AG04449 (cell line): ENCODE measurements at places on chromosomes 11 and 22.

GRCh38 chr22:28958611-28959010 is 75.2 kb downstream of the ZNRF3 start:
- no peak for DNase-seq

DNA sequence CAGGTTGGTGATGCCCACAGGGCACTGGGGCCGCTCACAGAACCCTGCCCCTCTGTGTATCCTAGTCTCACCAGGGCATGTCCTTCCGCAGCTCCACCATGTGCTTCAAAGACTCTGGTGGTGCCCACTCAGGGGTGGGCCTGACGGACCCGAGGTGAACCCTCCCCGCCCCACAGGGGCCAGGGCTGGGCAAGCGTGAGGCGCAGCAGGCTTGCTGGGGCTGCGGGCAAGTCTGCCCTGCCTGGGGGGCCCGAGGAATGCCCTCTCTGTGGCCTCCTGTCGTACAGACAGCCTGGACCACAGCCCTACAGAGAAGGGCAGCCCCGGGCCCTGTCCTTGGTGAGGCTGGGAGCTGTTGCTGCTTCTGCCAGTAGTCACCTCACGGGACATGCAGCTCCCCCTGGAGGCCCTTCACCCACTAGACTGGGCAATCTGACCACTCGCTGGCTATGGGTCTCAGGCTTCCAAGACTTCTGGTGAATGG is 40.2 kb downstream of the TBX1 start:
- DNase-seq: no peak

GRCh38 chr11:27904358-27905055 is 203.4 kb downstream of the KIF18A start:
- DNase-seq: no peak

DNA sequence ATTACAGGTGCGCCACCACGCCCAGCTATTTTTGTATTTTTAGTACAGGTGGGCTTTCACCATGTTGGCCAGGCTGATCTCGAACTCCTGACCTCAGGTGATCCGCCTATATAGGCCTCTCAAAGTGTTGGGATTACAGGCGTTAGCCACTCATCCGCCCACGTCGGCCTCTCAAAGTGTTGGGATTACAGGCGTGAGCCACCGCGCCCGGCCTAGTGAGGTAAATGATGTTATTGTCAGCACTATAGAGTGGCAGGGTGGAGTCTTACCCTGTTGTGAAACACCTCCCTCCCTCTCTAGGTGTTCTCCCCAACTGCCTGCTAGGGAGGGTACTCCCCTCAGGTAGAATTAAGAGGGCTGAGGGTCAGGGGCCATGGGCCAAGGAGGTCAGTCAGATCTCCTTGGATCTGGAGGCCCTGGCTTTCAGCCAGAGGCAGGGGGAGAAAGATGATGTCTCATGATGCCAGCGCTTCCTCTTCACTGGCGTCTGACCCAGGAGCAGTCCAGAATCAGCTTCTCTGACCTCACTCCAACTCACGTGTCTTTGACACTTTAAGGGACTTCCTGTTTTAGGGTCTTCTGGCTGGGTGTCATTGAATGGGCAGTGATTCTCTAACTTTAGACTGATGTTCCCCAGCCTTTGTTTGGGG is 2.0 kb downstream of the GGA1 start:
- DNase-seq: no peak

DNA sequence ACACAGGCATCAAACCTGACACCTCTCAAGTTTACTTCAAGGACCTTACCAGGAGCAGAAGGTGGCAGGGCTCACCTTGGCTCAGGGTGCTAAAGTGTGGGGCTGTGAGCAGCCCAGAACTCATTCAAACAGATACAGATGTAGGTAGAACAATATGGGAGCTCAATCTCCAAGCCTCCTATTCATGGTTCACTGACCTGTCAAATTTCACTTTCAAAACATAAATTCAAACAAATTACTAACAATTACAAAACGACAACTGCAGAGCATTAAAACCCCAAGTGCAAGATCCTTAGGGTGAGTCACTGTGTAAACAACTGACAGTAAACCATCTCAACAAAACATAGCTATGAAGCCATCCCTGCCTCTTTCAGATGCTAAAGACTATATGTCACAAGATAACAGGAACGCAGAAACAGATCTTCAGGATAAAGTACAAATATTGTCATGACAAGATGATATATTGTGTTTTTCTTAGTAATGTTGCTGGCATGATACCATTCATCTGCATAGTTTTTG is 303.5 kb upstream of the ANO3 start:
- DNase-seq: peak; percentile 9

DNA sequence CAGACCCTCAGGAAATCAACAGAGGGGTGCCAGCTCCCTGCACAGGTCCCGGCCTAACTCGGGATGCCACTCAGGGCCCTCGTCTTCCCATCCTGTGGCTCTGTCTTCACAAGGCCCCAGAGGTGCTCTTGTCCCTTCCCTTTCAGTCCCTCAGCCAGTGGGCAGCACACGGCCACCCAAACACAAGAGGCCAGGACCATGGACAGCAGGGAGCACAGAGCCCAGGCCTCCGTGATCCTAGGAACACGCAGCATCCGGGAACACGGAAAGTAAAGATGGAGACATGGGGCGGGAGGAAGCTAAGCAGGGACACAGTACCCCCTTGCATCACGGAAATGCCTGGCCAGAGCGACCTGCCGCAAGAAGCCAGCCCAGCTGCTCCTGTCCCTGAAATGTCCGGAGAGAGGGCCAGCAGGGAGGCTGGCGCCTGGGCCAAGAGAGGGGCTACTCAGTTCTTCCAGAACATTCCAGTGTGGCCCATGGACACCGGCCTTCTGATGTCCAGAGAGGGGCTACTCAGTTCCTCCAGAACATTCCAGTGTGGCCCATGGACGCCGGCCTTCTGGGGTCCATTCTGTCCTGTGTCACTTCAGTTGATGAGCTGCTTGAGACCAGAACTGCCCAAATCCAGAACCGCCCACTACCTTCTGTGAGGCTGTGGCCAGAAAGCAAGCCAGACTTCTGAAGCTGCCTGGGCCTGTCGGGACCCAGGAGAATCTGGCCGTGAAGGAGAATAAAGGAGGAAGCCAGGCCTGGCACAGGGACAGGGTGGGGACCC is 274.0 kb downstream of the BRD1 start:
- no peak for DNase-seq

- DNase-seq: peak; percentile 65
Observed at GRCh38 chr11:88480223-88480622, 142.7 kb upstream of the CTSC start.

GRCh38 chr11:35178873-35179272 is 39.9 kb downstream of the CD44 start:
- DNase-seq: no peak

- DNase-seq: no peak
Observed at GRCh38 chr11:69114362-69114761, 41.4 kb upstream of the SMIM38 start.

DNA sequence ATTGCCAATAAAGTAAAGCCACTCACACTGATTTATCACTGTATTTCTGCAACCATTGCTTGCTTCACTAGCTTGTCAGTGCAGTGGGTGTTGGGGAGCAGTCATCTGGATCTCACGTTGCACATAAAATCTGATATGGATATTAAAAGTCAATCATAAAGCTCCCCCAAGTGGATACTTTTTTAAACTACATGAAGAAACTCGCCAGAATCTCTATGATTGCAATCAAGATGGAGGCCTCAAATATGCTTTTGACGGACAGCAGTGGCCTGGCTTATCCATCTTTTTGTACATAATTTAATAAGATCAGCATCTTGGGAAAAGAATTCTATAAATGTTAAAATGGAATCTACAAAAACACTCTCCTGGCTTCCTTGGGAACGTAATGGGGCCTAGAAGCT is 137.7 kb downstream of the WT1 start:
- DNase-seq: no peak

GRCh38 chr11:17506942-17507341 is 30.3 kb upstream of the ABCC8 start:
- DNase-seq: no peak

GRCh38 chr11:117381481-117382387 is 54.1 kb downstream of the CEP164 start:
- no peak for DNase-seq

GRCh38 chr22:20899827-20900423 is 17.3 kb upstream of the CRKL start:
- DNase-seq: no peak

DNA sequence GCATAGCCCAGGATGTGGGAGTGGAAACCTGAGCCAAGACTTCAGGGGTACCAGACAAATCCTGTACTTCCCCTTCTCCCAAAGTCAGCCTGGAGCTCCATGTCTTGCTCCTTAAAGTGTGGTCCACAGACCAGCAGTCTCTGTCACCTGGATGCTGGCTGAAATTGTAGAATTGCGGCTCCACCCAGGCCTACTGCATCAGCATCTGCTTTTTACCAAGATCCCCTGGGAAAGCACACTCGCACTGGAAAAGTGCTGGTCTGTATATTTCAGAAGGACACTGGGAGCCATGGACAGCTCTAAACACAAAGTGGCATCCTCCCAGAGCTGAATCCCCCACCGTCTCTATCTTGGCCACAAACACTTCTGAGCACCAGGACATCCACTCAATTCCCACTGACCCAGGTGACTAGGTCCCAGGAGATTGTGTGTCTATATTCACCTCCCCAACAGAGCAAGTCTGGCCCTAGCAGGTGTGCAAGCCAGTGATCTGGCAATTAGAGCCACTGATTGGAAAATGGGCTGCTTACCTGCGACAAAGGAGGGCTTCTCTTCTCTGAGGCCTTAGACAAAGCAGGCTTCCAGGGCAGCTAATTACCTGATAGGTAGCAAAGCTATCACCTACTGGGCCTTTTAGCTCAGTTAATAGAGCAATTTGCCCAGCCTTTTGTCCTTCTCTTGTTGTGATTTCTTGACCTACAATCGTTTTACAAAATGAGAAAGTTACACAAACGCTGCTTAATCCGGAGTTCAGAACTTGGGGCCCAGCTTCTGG is 443.3 kb downstream of the MN1 start:
- DNase-seq: no peak

DNA sequence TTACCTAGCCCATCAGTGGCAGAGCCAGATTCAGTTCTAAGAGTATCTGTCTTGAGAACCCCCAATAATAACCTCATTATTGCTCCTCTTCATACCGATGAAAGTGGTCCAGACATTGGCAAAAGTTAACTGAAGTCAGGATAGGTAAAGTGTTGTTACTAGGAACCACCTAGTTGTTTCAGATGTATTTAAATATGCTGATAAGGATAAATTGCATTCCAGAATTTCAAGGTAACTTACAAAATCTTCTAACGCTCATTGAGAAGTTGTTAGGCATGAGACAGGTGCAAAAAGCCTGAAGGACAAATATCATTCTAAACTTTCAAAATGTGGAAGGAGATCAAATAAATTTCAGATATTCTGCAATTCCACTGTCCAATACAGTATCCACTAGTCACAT is 27.8 kb downstream of the VWA5A start:
- DNase-seq: no peak

GRCh38 chr11:106420686-106421085 is 343.2 kb downstream of the AASDHPPT start:
- no peak for DNase-seq

DNA sequence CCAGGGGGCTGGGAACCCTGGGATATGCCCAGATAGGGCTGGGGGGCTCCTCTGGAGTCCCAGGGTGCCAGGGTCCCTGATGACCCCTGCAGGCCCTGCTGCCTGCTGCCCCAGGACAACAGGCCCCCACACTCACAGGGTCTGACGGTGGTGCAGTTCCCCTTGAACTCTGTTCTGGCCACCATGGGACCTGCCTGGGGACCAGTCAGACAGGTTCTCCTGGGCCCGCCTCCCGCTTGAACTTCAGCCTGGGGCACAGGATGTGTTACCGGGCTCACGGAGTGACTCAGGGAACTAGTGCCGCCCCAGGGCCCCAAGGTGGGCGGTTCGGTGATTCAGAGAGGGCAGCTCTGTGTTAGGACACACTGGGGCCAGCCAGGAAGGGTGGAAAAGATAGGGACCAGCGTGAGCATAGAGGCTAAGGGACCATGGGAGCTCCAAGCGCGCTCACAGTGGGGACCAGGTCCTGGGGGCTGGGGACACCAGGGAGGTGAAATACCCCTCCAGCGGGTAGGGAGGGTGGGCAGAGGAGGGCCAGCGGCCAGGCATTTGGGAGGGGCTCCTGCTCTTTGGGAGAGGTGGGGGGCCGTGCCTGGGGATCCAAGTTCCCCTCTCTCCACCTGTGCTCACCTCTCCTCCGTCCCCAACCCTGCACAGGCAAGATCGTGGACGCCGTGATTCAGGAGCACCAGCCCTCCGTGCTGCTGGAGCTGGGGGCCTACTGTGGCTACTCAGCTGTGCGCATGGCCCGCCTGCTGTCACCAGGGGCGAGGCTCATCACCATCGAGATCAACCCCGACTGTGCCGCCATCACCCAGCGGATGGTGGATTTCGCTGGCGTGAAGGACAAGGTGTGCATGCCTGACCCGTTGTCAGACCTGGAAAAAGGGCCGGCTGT is 21.5 kb upstream of the TXNRD2 start:
- no peak for DNase-seq

- DNase-seq: no peak
Observed at GRCh38 chr11:79050786-79051185, 390.0 kb downstream of the TENM4 start.

- DNase-seq: no peak
Observed at GRCh38 chr11:44505581-44506054, 59.8 kb upstream of the CD82 start.

- no peak for DNase-seq
Observed at GRCh38 chr11:62552485-62553079, 6.0 kb upstream of the AHNAK start.

DNA sequence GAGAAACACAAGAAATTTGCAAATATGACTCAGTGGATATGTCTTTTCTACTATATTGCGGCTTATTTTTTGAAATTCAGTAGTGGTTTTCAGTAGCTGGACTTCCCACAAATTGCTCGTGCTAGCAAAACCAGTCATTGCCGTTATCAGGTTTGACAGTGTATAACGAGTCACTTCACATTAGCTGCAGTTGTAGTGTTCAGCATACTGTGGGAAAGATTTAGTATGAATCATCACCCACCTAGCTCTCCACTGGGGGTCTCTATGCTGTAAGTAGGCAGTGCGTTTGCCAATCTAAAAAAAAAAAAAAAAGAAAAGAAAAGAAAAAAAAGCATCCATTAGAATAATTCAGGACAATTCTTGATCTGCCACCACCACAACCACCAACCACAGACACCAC is 1318.9 kb downstream of the LRRC4C start:
- no peak for DNase-seq

DNA sequence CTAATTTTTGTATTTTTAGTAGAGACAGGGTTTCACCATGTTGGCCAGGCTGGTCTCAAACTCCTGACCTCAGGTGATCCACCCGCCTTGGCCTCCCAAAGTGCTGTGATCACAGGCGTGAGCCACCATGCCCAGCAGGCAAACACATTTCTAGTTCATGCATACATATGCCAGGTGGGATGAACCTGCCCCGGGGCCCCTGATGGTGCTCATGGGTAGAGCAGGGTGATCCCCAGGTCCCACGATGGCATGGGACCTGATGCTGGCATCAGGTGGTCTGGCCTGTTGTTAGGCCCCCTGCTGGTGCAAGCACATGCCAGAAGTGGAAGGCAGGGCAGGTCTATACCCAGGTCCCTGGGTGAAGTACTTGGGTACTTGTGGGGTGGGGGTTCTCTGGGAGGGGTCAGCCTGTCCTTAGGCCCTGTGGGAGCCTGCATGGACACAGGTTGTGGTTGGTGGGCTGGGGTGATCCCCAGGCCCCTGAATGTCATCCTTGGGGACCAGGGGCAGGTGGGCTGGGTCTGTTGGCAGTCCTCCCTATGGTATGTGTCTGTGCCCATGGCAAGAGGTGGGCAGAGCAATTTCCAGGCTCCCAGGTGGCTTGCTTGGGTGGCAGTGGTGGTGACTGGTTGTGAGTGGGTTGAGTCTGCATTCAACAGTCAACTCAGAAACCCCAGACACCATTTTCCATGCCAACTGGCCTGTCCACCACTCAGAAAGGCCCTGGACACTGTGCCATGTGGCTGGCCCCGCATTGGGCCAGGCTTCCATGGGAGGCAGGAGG is 9.6 kb upstream of the RGL4 start:
- DNase-seq: no peak
